Mesothelial cell of epicardium (in vitro differentiated cells): ENCODE measurements at places on chromosomes 7 and 10. TPM values are rescaled to one million over a fixed set of nuclear protein-coding genes. Genes with fewer than 3 reads are reported as not detected.
A peak's percentile ranks its signal among the peaks of the same experiment; 100 is the strongest.

- no peaks in the 10 kb centered on the region for H3K27me3 ChIP-seq
- no peak overlapping the region for H3K4me3 ChIP-seq
- H3K4me1 ChIP-seq: no peaks in the 10 kb centered on the region
Measured at GRCh38 chr10:45460235-45460878, 86.3 kb downstream of the ALOX5 start.

DNA sequence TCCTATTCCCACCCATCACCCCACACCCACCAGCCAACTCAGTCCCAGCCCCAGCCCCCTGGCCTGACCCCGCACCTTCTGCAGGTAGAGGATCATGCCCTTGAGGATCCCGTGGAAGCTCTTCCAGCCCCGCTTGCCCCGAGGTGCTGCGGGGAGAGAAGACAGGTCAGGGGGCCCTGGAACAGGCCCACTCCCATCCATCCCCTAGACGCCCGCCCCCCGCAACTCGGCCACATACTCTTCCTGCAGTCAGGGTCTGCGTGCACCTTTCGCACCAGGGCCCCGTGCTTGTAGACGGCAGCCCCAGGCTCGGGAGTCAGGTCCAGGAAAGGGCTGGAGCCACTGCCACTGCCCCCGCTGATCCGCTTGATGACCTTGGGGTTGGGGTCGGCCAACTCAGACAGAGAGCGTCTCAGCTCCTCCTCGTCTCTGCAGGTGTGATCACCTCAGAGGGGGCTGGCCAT lies 9.6 kb downstream of the NFKB2 start:
- no peak overlapping the region for H3K27ac ChIP-seq
- no peak for DNase-seq
- H3K27me3 ChIP-seq: peaks cover 43% of the 10 kb centered on the region
- peaks cover 16% of the 10 kb centered on the region for H3K4me1 ChIP-seq
- no peak overlapping the region for H3K4me3 ChIP-seq

GRCh38 chr10:44863344-44864047 lies 47.6 kb upstream of the TMEM72 start:
- H3K36me3 ChIP-seq: no peaks in the 10 kb centered on the region
- H3K4me1 ChIP-seq: peaks cover 26% of the 10 kb centered on the region
- peak overlapping the region; percentile 84 for H3K27ac ChIP-seq
- no peak for DNase-seq
- peak overlapping the region; percentile 77 for H3K4me3 ChIP-seq

- H3K27ac ChIP-seq: no peak overlapping the region
- no peak overlapping the region for H3K4me3 ChIP-seq
- H3K36me3 ChIP-seq: peaks cover 3% of the 10 kb centered on the region
- DNase-seq: no peak
Measured at GRCh38 chr10:13839430-13839990, 252.7 kb downstream of the PRPF18 start.

DNA sequence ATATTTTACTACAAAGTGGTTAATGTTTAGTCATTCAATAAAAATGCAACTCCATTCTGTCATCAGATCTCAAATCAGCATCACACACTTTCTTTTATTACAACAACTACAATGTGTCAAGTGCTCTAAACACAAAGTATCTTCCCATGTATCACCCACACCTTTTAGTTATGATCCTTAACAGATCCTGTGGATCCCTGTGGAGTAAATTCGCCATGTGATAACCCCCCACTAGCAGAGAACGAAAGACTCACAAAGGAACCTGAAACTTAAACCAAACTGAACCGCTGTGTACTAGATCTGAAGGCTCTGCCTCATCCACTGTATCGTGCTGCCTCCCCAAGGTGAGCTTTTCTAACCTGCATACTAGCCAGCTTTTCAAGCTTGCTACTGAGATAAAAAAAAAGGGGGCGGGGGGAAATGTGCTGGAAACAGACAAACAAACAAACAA lies 1.7 kb downstream of the DPY19L1 start:
- H3K36me3 ChIP-seq: no peaks in the 10 kb centered on the region
- H3K27ac ChIP-seq: no peak overlapping the region
- H3K27me3 ChIP-seq: no peaks in the 10 kb centered on the region
- H3K4me1 ChIP-seq: peaks cover 21% of the 10 kb centered on the region
- DNase-seq: no peak

SFRP4 gene
- 5.7 to 6.6 TPM (median 6.4 TPM) in 3 replicates for total RNA-seq

- no peak for DNase-seq
- peak overlapping the region; percentile 47 for H3K27ac ChIP-seq
Measured at GRCh38 chr10:13810568-13810967, 223.8 kb downstream of the PRPF18 start.

- H3K27me3 ChIP-seq: no peaks in the 10 kb centered on the region
- no peak for DNase-seq
- H3K36me3 ChIP-seq: no peaks in the 10 kb centered on the region
- no peak overlapping the region for H3K27ac ChIP-seq
- no peaks in the 10 kb centered on the region for H3K4me1 ChIP-seq
Measured at GRCh38 chr10:96747734-96748550, 27.6 kb upstream of the PIK3AP1 start.
